ENCODE measurements at places on chromosomes 6 and 20.

DNA sequence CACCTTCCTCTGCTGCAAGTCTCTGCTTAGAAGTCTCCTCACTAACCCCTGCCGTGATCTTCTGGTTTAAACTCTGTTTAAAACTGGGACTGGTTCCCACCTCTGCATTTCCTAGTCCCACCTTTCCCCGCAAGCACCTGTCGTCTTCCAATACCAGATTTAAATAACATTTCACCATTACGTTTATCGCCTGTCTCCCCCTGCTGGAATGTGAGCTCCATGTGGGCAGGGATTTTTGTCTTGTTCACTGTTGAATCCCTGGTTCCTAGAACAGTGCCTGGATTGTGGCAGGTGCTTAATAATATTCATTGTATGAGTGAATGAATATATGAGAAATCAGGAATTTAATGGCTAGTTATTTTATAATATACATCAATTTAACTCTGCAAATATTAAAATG, 2.7 kb downstream of the GUCA1A start:
- DNase-seq: no peak

DNA sequence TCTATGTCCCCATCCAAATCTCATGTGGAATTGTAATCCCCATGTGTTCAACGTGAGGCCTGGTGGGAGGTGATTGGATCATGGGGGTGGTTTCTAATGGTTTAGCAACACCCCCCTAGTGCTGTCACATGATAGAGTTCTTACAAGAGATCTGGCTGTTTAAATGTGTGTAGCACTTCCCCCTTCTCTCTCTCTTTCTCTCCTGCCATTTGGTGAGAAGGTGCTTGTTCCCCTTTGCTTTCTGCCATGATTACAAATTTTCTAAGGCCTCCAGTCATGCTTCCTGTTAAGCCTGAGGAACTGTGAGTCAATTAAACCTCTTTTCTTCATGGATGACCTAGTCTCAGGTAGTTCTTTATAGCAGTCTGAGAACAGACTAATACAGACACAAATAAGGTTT, 165.4 kb downstream of the OGFRL1 start:
- DNase-seq: no peak

DNA sequence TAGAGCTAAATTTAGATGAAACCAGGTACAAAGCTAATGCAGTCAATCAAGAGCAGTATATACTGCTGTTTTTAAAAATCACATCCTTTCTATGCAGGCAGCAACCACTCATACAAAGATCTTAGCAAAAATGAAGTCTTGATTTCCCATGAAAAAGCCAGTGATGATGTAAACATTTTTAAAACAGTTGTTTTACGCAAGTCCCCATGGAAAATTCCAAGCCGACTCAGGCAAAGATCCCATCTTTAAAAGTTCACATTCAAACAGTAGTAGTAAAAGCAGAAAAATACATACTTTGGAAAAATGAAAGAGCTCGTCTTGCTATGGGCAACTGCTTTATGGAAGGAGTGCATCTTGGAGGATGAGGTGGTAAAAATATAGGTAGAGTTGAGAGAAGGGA, 84.0 kb downstream of the RCAN2 start:
- no peak for DNase-seq

DNA sequence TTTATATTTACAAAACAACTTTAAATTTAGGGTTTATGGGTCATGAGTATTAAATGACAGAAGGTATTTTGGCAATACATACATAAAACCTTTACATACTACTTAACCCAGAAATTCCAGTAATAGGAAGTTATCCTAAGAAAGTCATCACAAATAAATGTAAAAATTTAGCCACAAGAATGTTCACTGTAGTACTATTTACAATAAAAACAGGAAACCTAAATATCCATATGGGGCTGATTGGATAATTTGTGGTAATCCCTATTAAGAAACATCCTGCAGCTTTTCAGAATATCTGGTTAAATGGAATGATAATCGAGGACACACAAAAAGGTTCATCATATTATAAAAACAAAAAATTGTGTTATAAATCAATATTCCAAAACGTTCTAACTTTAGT, 44.4 kb downstream of the TRAM2 start:
- no peak for DNase-seq

DNA sequence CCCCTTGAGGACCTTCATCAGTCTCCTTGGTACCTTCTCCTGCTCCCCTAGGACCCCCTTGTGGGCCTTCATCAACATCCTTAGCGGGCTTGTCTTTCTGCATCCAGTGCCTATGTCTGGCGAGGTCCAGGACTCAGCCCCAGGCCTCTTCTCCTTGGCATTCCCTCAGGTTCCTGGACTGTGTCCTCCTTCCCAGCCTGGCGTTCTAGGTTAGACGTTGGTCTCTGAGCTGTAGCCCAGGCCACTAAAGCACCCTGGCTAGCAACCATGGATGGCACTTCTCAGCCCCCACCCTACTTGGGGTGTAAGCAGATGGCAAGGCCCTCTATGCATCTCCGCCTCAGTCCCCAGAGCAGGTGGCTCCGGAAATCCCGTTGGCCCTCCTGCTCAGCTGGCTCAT, 51.5 kb upstream of the NNAT start:
- no peak for DNase-seq

DNA sequence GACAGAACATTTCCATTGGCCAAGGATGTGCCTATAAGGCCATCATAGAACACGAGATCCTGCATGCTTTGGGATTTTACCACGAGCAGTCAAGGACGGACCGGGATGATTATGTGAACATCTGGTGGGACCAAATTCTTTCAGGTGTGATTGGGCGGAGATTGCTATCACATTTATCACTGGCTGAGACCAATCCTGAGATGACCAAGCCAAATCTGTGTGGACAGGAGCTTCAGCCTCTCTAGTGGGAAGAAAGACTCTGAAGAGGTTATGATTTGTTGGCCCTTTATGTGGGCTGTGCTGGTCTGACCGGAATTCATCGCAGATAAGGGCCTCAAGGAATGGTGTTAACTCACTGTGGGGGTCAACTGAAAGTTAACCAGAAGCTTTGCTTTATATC, 26.4 kb downstream of the MEP1A start:
- DNase-seq: no peak

DNA sequence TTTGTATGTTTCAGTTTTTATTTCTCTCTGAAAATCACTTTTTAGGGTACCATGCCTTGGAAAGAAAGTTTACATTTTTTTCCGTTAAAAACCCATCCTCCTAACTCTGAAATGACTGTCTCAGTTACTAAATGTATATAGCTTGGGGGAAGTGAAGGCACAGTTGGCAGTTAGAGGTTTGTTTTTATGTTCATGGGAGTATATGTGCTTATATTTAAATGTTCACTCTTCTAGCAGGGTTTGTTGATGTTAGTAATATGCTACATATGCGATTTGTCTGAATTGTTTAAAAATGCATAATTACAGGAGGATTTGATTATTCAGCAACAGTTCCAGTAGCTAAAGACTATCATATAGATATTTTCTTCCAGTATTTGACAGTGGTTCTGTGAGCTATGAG, 31.1 kb downstream of the CDKAL1 start:
- DNase-seq: no peak

DNA sequence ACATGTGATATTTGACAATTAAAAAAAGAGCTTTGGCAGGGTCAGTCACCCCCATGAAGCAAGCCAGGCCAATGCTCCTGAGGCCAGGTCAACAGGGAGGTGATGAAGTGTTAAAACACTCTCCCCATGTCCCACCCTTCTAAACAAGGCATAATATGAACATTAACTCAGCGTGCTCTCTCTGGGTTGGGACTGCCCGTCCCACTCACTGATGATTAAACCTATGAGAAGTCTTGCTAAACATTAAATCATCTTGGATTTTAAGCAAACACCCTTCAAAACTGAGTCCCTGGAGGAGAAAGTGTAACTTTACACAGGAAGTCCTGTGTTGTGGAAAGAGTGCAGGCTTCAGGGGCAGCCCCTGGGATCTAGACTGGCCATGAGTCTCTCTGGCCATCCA, 558.5 kb downstream of the CD83 start:
- no peak for DNase-seq

GRCh38 chr6:30515106-30515505, 25.8 kb downstream of the HLA-E start:
- no peak for DNase-seq

DNA sequence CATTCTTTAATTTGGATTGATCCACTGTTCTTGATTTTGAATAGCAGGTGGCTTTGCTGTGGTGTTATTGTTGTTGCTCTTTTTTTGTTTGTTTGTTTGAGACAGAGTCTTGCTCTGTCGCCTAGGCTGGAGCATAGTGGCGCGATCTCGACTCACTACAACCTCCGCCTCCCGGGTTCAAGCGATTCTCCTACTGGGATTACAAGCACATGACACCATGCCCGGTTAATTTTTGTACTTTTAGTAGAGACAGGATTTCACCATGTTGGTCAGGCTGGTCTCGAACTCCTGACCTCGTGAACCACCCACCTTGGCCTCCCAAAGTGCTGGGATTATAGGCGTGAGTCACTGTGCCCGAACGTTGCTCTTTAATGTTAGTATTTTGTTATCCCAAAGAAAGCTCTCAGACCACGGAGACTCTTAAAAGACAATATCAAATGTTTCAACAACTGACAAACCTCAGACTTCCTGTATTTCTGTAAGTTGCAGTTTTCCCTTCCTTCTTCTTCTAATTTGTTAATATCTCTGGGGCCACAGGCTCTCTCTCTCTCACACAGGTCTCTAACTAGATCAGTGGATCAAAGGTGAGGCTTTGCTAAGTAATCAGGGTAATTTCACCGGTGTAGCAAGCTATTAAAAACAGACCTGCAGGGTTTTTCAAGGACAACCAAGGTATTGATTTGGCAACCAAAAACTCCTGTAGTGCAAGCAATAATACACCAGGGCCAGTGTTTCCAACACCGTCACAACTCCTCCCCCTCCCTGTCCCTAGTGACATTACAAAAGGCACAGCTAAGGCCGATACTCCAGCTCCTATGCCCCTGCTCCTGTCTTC, 48.8 kb upstream of the ZNF217 start:
- DNase-seq: no peak
